ENCODE measurements at places on chromosomes 1 and 21.

- DNase-seq, result no peak
Observed at GRCh38 chr1:118122234-118123004, 62.6 kb downstream of the SPAG17 start.

DNA sequence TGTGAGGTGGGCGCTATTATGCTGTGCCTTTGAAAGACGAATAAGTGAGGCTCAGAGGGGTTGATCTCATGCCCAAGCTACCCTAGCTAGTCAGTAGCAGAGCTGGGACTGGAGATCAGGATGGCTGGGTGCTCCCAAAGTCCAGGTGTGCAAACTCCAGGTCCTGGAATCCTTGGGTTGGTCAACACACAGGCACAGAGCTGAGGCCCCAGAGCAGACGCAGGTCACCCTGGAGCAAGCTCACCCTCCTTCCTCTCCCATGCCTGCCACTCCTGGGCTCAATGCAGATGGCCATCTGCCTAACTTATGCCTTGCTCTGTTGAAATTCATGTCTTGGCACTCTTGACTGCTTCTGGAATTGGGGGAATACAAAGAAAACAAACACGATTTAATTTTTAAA lies 587.2 kb downstream of the PTPRU start:
- no peak for DNase-seq

DNA sequence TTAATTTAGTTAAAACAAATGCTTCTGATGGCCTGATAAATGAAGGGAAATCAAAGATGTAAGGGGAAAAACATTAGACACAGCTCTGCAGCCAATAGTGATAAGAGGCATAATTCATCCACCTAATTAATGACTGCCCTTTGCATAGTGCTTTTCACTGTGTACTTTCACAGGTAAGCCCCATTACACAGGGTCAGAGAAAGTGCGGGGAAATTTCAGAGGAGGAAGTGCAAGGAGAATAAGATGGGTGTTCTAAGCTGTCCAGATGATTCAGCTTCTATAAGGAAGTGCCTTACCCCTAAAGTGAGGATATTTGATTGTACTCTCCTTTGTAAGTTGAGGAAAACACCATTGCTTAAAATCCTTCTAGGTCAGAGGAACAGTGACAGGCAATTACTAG lies 88.0 kb downstream of the NR5A2 start:
- no peak for DNase-seq

GRCh38 chr1:103941086-103941485 lies 191.4 kb downstream of the AMY1C start:
- DNase-seq, result no peak

- no peak for DNase-seq
Observed at GRCh38 chr21:43951911-43952703, 60.0 kb upstream of the TRAPPC10 start.

DNA sequence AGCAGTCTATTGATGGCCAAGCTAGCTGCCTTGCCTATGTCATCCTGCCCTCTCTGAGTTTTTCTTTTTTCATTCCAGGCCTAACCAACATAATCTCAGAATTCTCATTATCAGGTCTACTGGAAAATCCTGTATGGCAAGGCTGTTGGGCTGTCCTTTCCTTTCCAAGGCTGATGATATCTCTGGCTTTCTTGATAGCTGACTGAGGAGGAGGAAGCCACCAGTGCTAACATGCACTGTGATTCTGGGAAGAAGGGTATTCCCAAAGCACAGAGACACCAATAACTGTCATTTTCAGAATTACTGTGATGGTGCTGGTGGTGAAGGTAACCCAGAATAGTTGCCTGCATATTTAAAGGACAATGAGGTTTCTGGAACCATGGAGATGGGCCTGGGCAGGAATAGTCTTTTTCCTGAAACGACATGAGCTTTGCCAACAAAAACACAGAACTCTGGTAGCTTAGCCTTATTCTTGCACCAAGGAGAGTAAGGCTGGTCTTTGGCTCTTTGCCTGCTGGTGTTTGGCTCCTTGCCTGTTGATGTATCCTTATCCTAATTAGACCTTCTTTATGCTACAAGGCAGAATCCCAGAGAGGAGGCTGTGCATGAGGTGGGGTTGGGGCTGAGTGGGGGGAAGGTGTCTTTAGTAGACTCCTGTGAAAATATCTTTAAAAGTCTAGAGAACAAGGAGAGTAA lies 157.4 kb downstream of the TNFSF18 start:
- DNase-seq, result no peak
